GM23248 (cell line): ENCODE measurements at places on chromosomes 7 and 10. TPM values are rescaled to one million over a fixed set of nuclear protein-coding genes. Genes with fewer than 3 reads are reported as not detected.
A peak's percentile ranks its signal among the peaks of the same experiment; 100 is the strongest.

DNA sequence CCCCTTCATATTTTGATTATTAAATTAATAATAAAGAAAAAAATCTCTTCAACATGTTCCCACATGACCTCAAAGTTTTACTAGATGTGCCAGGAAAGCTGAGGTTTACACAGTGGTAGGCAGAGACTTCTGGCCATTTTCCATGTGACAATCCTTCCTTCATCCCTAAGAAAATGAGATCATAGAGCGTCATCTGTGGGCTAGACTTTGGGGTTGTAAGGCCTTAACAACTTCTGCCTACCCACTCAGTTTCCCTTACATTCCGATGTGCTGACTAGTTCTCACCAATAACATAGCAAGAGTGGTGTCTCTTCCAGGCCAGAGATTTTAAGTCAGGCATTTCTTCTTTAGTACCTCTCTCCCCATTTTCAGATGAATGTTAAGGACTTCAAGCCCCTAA lies 171.1 kb upstream of the PHF14 start:
- DNase-seq, result peak; percentile 78

Gene MUC12
- 1.0 and 1.3 TPM in 2 replicates for polyA plus RNA-seq

GRCh38 chr7:17030559-17030958 lies 148.8 kb upstream of the AGR3 start:
- DNase-seq, result no peak

Gene PDE6C
- polyA plus RNA-seq, result 0.08 TPM in 1 of 2 replicates, not detected in the other

GRCh38 chr7:84447636-84448293 lies 253.2 kb upstream of the SEMA3A start:
- no peak for DNase-seq

Gene FLNC
- polyA plus RNA-seq, result 74.0 and 75.1 TPM in 2 replicates

DNA sequence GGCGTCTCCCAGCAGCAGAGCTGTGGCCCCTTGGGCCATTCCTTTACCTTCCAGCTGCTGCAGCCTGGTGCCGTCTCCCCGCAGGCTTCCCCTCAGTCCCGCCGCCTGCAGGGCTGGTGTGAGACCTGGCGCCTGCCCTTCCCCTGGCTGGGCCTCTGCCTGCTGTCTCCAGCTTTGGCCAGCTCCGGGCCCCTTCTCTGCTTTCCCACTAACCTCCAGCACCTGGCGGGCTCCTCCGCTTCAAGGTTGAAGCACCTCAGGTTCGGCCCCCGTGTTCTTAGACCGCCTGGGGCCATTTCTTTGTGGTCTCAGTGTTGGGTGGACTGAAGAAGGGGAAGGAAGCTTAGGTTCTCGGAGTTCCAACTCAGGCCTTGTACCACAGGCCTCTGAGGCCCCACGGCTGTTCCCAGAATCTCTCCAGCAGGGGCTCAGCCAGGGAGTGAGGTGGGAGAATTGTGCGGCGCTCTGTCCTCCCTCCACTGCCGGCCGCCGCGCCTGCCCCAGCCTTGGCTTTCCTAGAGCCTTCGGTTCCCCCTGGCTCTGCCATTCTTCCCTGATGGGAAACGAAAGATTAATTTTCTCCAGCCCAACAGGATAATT lies 30.3 kb downstream of the GBX1 start:
- no peak for DNase-seq

- no peak for DNase-seq
Measured at GRCh38 chr10:27341001-27341400, 100.4 kb upstream of the ACBD5 start.

GRCh38 chr7:33500703-33501701 lies 371.6 kb downstream of the BBS9 start:
- DNase-seq, result peak; percentile 48

Gene GIMAP6
- not detected in 2 replicates for polyA plus RNA-seq

DNA sequence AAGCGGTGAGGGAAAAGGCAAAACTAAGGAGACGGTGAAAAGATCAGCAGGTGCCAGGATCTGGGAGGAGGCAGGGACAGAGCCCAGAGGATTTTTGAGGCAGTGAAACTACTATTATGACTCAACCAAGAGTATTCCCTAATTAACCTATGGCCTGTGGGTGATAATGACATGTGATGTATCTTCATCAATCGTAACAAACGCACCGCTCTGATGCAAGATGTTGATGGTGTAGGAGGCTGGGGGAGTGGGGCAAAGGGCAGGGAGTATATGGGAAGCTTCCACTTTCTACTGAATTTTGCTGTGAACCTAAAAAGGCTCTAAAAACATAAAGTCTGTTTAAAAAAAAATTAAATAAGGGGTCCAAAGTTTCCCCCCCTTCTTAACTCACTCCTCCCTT lies 25.5 kb upstream of the EZH2 start:
- no peak for DNase-seq

DNA sequence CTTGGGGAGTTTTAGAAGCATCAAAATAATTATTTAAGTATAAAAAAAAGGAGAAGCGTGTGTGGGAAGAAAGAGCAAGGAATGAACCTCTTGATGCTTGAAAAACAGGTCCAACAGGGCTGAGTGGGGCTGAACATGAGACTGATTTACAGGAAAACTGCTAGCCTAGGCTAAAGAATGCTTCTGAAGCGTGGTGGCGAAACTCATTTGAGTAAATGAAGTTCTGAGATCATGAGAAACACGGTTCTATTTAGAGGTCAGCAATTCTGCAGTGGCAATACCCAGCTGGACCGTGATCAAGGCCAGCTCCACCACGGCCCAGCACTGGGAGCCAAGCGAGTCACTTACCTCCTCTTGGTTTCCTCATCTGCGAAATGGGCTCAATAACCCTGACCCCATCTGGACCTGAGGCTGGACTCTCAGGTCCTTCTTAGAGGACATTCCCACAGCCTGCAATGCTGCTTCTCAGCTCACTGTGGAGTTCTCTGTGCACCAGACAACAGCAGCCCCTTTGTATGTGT lies 140.1 kb upstream of the ADAM12 start:
- DNase-seq, result no peak

DNA sequence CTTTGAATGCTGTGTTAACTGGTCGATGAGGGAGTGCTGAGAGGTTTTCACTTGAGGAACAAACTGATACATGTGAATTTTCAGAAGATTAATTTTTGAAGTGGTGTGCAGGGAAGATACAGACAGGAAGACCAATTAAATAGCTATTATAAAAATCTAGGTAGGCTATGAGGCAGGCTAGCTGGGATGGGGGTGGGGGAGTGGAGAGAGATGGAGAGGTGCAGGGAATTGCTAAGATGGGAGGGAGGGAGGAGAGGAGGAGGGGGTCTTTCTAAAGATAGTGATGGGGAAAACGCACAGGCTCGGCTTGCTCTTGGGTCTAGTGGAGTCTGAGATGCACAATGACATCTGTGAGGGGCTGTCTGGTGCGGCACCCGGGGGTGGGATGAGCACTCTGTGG lies 15.2 kb downstream of the ATXN7L1 start:
- DNase-seq, result no peak

Gene ZNF727
- not detected in 2 replicates for polyA plus RNA-seq

Gene KIF11
- polyA plus RNA-seq, result 10.8 and 11.4 TPM in 2 replicates

GRCh38 chr7:116618338-116619128 lies 53.5 kb upstream of the MET start:
- no peak for DNase-seq

GRCh38 chr7:22194658-22195273 lies 162.2 kb downstream of the RAPGEF5 start:
- no peak for DNase-seq

GRCh38 chr7:156651474-156651873 lies 10.9 kb downstream of the RNF32 start:
- peak; percentile 21 for DNase-seq

- DNase-seq, result peak; percentile 57
Measured at GRCh38 chr7:93948106-93948505, 26.6 kb downstream of the GNG11 start.
